Hair follicle dermal papilla cell (primary cell): ENCODE measurements at places on chromosomes 3 and 15. TPM values are rescaled to one million over a fixed set of nuclear protein-coding genes. Genes with fewer than 3 reads are reported as not detected.

The SKOR1 gene
- 0.24 and 0.49 TPM in 2 replicates for total RNA-seq

The LDHAL6B gene
- total RNA-seq = not detected in 2 replicates

The EPHA3 gene
- 0.24 and 0.65 TPM in 2 replicates for total RNA-seq

The CP gene
- 0.61 and 4.1 TPM in 2 replicates for total RNA-seq

The ERC2 gene
- 0.12 and 0.32 TPM in 2 replicates for total RNA-seq

The OSTN gene
- total RNA-seq = not detected in 2 replicates

The ABHD6 gene
- total RNA-seq = 8.8 and 8.9 TPM in 2 replicates

The SPRED1 gene
- 60.5 and 106 TPM in 2 replicates for total RNA-seq

The COL6A5 gene
- total RNA-seq = under 0.01 and 0.97 TPM in 2 replicates

The DNAJC13 gene
- 98.7 and 126 TPM in 2 replicates for total RNA-seq

The RFC4 gene
- total RNA-seq = 3.6 and 6.5 TPM in 2 replicates

The CILP gene
- 0.73 and 2.8 TPM in 2 replicates for total RNA-seq

The PLSCR5 gene
- not detected in 2 replicates for total RNA-seq

The IGSF10 gene
- 27.7 and 58.1 TPM in 2 replicates for total RNA-seq
